ENCODE measurements at places on chromosomes 4 and X. TPM values are rescaled to one million over a fixed set of nuclear protein-coding genes. Genes with fewer than 3 reads are reported as not detected.

Gene FGFBP1
- not detected for total RNA-seq

Gene SHROOM2
- under 0.01 TPM for total RNA-seq

Gene CFP
- total RNA-seq = 0.33 TPM

Gene TMA16
- total RNA-seq = 28.2 TPM

Gene SERTM2
- under 0.01 TPM for total RNA-seq

Gene LGI2
- under 0.01 TPM for total RNA-seq

Gene AGTR2
- total RNA-seq = not detected

Gene RHOXF1
- total RNA-seq = not detected

Gene VCX2
- total RNA-seq = not detected

Gene PRRG3
- 4.6 TPM for total RNA-seq

Gene CXCL13
- not detected for total RNA-seq

Gene CCDC110
- 2.5 TPM for total RNA-seq

Gene RTL9
- total RNA-seq = 0.17 TPM

Gene DGKK
- total RNA-seq = not detected

Gene CAMK2D
- total RNA-seq = 251 TPM

Gene S100P
- not detected for total RNA-seq

Gene TCEAL9
- total RNA-seq = 77.6 TPM

Gene PCDH7
- 8.9 TPM for total RNA-seq

Gene SORCS2
- 0.29 TPM for total RNA-seq

Gene PRR27
- total RNA-seq = not detected

Gene FDCSP
- total RNA-seq = not detected

Gene ALAS2
- total RNA-seq = not detected

Gene PCDH10
- total RNA-seq = 0.83 TPM

Gene PTPN13
- 68.5 TPM for total RNA-seq

Gene UCP1
- total RNA-seq = not detected

Gene COPS4
- 160 TPM for total RNA-seq

Gene MTMR8
- 1.2 TPM for total RNA-seq

Gene BEND4
- total RNA-seq = not detected

Gene GASK1B
- 77.5 TPM for total RNA-seq

Gene CC2D2A
- total RNA-seq = 39.1 TPM

Gene TMEM150C
- total RNA-seq = 0.15 TPM

Gene SCRG1
- total RNA-seq = 0.29 TPM

Gene MFAP3L
- 1.5 TPM for total RNA-seq

Gene PNMA6A
- 8.1 TPM for total RNA-seq

Gene CSAG1
- total RNA-seq = not detected

Gene CHIC2
- total RNA-seq = 37.7 TPM

Gene SLC38A5
- 78.2 TPM for total RNA-seq

Gene YY2
- total RNA-seq = 2.8 TPM

Gene UGT2B10
- total RNA-seq = not detected

Gene TRMT2B
- 18.8 TPM for total RNA-seq
